Renal cortex interstitium (tissue), 15 donors: ENCODE measurements at places on chromosomes 1 and 21.

DNA sequence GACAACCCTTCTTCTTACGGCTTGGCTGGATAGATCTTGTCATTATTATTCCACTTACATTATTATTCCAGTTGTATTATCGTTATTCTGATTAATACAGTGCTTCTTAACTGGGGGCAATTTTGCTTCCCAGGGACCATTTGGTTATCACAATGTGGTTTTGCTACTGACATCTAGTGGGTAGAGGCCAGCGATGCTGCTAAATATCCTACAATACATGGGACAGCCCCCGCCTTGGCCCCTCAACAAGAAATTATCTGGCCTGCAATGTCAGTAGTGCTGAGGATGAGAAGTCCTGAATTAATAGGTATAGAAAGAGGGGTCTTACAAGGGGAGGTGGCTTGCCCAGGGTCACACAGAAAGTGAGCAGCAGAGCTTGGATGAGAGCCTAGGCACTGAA is 105.6 kb downstream of the PTPRU start:
- no peak for DNase-seq

GRCh38 chr21:44392916-44393315 is 39.5 kb downstream of the TRPM2 start:
- no peak for DNase-seq

GRCh38 chr21:27813750-27814149 is 846.9 kb upstream of the ADAMTS5 start:
- no peak for DNase-seq

DNA sequence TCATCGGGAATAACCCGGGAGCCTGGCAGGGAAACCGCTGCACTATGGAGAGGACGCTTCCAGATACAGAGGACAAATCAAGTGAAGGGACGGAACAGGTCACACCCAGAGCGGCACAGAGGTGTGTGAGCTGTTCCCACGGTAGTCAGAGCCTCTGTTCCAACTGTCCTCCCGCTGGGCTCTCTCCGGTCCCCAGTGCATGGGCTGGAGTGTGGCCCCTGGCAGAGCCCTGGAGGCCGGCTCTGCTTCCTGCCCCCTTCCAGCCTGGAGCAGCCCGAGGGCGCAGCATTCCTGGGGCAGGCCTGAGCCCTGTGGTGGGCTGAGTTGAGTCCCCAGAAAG is 11.9 kb upstream of the ZBTB21 start:
- DNase-seq = no peak

- DNase-seq = no peak
Measured at GRCh38 chr1:40004857-40005256, 35.7 kb upstream of the CAP1 start.
